ENCODE measurements at places on chromosomes 13 and 19.

DNA sequence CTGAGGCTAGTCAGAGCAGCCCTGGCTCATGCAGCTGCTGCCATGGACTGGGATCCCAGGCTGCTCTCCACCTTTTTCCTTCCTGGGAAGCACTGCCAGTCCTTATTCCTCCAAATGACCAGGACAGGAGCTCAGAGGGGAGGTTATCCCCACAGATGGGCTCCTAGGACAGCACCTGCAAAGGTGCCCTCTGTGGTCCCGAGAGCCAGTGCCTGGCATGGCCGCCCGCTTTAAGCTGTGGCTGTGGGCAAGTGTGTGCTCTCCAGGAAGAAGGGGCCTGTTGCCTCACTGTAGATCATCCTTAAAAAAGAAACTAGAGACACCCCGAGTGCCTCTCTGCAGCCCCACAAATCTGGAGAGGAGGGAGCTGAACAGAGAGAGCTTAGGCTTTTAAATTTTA is 83.6 kb downstream of the C1QTNF9 start:
- no peak overlapping the region for H3K27ac ChIP-seq
- no peaks in the 10 kb centered on the region for H3K4me1 ChIP-seq
- no peak overlapping the region for H3K4me3 ChIP-seq
- H3K27me3 ChIP-seq = no peaks in the 10 kb centered on the region
- H3K36me3 ChIP-seq = no peaks in the 10 kb centered on the region

DNA sequence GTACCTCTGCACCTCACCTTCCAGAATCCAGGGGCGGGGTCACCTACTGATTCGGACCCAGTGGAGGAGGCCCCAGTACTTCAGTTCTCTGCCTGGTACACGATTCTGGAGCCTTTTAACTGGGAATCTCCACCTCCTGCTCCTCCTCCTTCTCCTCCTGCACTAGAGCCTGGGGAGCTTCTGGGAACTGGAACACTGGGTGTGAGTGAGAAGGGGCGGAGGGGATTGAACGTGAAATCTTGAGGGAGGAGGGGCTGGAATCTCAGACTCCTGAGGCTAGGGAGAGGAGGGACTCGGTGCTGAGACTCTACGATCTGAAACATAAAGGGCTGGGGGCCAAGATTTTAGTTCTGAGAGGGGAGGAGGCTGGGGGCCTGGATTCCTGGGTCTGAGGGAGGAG is at the start of gene KLK8:
Gene KLK8, minus strand, starts transcription at position 90 of the 400 bp plus-strand sequence. CDS start 437 bp downstream, outside the sequence.
- H3K36me3 ChIP-seq = no peaks in the 10 kb centered on the region
- H3K4me3 ChIP-seq = peak within 1 kb of the TSS; percentile 35
- peaks cover 21% of the 10 kb centered on the region for H3K4me1 ChIP-seq
- H3K27me3 ChIP-seq = peaks cover 50% of the 10 kb centered on the region
- DNase-seq = no peak

GRCh38 chr13:55245005-55245644 is 1895.6 kb upstream of the PRR20A start:
- no peak overlapping the region for H3K27ac ChIP-seq
- H3K27me3 ChIP-seq = no peaks in the 10 kb centered on the region
- DNase-seq = no peak
- no peaks in the 10 kb centered on the region for H3K36me3 ChIP-seq
- H3K4me1 ChIP-seq = no peaks in the 10 kb centered on the region
- no peak overlapping the region for H3K4me3 ChIP-seq

DNA sequence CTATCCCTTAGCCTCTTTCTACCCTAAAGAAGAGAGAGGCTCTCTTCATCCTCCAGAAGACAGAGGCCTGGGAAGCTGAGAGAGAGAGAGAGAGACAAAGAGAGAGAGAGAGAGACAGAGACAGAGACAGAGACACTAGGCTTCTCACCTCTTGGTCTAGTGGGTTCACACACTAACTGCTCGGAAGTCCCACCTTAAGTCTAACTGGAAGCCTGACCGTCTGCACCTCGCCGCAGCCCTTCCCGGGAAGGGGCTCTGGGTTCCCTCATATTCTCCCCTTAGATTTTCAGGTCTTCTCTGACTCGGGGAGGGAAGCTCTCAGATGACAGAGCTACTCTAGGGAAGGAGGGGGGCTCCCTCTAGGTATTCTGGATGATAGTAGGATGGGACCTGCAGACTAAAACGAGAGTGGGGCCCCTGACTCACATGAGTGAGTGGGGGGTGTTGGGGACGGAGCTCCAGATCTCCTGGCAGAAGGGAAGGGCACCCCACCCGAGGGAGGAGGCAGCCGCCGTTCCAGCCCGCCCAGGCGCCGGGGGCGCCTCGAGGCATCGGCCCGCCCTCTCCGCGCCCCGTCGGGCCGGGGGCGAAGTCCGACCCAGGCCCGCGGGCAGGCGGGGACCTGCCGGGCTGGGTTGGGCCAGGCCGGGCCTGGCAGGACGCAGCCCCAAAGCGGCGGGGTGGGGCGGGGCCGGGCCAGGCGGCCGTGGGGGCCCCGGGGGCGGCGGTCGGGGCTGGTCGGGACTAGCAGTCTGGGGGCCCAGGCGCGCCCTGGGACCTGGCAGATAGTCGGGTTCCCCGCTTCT is 2.0 kb upstream of the JUNB start:
- peak overlapping the region; percentile 97 for H3K27ac ChIP-seq
- no peaks in the 10 kb centered on the region for H3K27me3 ChIP-seq
- DNase-seq = peak; percentile 79
- H3K36me3 ChIP-seq = no peaks in the 10 kb centered on the region
- H3K4me3 ChIP-seq = peak overlapping the region; percentile 88

DNA sequence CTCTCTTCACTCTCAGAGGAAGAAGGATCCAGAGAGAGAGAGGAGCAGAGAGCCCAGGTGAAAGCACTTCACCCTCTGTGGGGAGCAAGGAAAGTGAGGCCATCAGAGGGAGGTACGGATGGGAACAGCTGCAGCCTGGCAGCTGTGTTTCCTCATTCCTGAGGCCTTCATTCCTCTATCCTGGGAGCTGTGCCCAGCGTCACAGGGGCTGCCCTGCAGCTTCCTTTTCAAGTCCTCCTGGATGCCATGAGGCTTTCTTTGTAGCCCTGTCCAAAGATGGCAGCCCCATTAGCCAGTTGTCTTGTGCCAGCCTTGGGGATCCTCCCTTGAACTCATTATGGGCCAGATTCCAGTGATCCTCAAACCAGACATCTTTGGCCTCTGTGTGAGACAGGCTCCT is 76.8 kb upstream of the PCDH8 start:
- H3K27ac ChIP-seq = no peak overlapping the region
- H3K27me3 ChIP-seq = no peaks in the 10 kb centered on the region
- H3K36me3 ChIP-seq = no peaks in the 10 kb centered on the region
- H3K4me1 ChIP-seq = peaks cover 27% of the 10 kb centered on the region
- no peak overlapping the region for H3K4me3 ChIP-seq

- peaks cover 98% of the 10 kb centered on the region for H3K27me3 ChIP-seq
- H3K36me3 ChIP-seq = peaks cover 6% of the 10 kb centered on the region
- peaks cover 32% of the 10 kb centered on the region for H3K4me1 ChIP-seq
These were observed 666 bp downstream of the MEIS3 start for GRCh38 chr19:47418692-47419029.

DNA sequence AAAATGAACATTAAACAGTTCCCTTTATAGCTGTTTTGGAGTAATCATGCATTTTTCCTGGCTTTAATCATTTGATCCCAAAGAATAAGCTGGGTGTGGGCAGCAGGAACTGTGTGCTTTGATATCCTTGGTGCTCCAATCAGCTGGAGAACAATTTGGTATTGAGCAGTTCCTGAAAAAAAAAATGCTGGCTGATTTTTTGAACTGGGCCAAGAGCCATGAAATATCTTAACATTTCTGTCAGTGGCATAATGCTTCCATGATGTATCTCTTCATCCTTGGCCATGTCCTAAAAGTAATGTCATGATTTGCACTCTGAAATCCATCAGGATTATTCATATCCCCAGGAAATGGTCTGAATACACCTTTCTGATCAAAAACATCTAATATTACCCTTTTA is 134.7 kb downstream of the LHFPL6 start:
- H3K27ac ChIP-seq = no peak overlapping the region
- no peak for DNase-seq
- H3K27me3 ChIP-seq = no peaks in the 10 kb centered on the region
- H3K4me1 ChIP-seq = no peaks in the 10 kb centered on the region
- H3K4me3 ChIP-seq = no peak overlapping the region
- no peaks in the 10 kb centered on the region for H3K36me3 ChIP-seq

DNA sequence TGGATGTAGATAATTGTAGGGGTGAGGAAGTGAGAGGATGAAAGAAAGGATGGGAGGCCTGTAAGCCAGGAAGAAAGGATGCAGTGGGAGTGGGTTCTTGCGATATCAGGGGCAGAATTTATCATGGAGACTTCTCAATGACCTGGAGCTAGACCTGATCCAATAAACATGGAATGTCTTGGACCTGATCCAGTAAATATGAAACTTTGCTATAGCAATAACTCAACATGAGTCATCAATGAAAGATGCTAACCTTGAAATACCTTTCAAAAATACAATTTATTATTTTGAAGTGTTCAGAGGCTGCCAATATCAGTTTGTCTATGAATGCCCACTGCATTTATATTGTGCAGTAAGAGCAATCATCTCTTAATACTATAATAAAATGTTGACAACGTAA is 279.5 kb downstream of the POU4F1 start:
- H3K4me3 ChIP-seq = no peak overlapping the region
- H3K4me1 ChIP-seq = no peaks in the 10 kb centered on the region
- H3K27ac ChIP-seq = no peak overlapping the region
- H3K36me3 ChIP-seq = no peaks in the 10 kb centered on the region

DNA sequence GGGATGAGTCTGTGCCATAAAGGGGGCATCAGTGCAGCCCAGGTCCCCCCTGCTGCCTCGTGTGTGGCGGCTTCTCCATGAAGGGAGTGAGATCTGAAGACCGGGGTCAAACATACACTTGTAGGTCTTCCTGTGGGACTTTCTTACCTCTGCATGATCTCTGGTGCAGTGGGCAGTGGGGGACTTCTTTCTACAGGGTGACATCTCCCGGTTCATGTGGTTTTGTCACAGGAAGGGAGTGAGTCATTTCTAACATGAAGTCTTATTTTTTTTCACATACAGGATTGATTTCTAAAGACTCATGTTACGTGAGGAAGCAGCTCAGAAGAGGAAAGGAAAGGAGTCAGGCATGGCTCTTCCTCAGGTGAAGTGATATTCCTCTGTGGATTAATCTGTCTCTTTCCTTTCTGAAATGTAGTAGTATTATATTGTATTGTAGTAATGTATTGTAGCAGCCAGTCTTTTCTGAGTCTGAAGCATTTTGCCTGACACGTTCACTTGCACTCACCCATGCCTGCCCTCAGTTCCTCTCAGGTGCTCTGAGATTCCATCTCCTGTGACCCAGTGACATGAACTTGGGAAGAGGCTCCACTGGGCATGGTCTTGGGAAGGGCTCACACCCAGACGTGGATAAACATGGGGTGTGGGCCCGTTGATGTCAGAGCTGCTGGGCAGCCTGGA is 15.7 kb downstream of the ZNF808 start:
- peaks cover 59% of the 10 kb centered on the region for H3K36me3 ChIP-seq
- H3K4me1 ChIP-seq = no peaks in the 10 kb centered on the region
- H3K4me3 ChIP-seq = no peak overlapping the region
- H3K27ac ChIP-seq = no peak overlapping the region
- no peaks in the 10 kb centered on the region for H3K27me3 ChIP-seq

- no peak overlapping the region for H3K27ac ChIP-seq
- no peaks in the 10 kb centered on the region for H3K27me3 ChIP-seq
- peaks cover 25% of the 10 kb centered on the region for H3K36me3 ChIP-seq
- H3K4me3 ChIP-seq = no peak overlapping the region
- H3K4me1 ChIP-seq = no peaks in the 10 kb centered on the region
These were observed 64.8 kb upstream of the GPR183 start for GRCh38 chr13:99371956-99372355.

GRCh38 chr13:98142380-98143156 is at the start of gene FARP1:
Gene FARP1 (plus strand): TSS chr13:98143094. CDS start chr13:98213243, 70,149 bp downstream.
- DNase-seq = peak; percentile 80
- H3K4me3 ChIP-seq = peak within 1 kb of the TSS; percentile 95
- no peaks in the 10 kb centered on the region for H3K36me3 ChIP-seq
- peaks cover 27% of the 10 kb centered on the region for H3K4me1 ChIP-seq

- DNase-seq = no peak
- H3K27me3 ChIP-seq = no peaks in the 10 kb centered on the region
- H3K4me1 ChIP-seq = no peaks in the 10 kb centered on the region
- no peaks in the 10 kb centered on the region for H3K36me3 ChIP-seq
- no peak overlapping the region for H3K27ac ChIP-seq
- no peak overlapping the region for H3K4me3 ChIP-seq
These were observed 214.2 kb downstream of the LACC1 start for GRCh38 chr13:44093607-44094564.

DNA sequence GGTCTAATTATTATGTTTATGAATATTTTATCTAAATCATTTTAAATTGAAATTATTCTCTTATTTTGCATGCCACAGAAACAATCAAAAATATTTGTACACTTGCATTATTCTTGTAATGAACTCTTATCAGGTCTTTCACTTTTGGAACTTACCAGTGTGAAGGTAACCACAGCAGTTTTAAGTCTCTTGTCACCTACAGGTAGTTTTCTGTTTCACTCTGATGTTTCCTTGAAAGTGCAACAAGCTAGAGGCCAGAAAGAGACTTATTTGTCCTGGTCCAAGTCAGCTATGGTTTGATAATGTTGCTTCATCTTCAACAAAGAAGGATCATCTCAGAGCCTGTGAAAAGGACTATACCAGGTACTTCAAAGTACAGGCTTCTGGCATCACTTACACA is 133.4 kb upstream of the NBEA start:
- no peaks in the 10 kb centered on the region for H3K27me3 ChIP-seq
- no peak overlapping the region for H3K4me3 ChIP-seq
- H3K4me1 ChIP-seq = no peaks in the 10 kb centered on the region
- H3K36me3 ChIP-seq = no peaks in the 10 kb centered on the region

DNA sequence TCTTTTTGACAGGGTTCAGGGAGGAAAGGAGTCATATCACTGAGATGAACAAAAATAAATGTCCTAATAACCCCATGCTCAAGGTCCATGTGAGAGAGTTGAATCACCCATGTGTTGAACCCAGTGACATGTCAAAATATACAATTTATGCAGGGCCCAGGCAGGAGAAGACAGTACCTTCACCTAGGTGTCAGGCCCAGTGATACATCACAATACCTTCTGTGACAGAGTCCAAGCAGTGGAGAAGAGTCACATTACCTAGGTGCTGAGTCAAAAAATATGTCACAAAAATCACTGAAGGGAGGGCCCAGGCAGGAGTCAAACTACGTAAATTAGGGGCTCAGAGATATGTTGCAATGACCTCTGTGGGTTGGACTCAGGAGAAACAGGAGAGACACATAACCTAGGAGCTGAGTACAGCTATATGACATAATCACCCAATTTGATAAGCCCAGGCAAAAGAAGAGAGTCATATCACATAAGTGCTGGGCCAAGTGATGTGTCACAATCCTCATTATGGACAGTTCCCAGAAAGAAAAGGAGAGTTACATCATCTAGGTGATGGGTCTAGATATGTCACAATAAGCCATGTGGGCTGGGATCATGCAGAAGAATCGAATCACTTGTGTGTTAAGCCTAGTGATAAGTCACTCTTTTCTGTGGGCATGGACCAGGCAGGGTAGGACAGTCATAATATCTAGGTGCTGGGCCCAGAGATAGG is 13.8 kb upstream of the ZNF724 start:
- H3K27me3 ChIP-seq = no peaks in the 10 kb centered on the region
- no peak overlapping the region for H3K27ac ChIP-seq
- no peak overlapping the region for H3K4me3 ChIP-seq
- H3K4me1 ChIP-seq = no peaks in the 10 kb centered on the region
- DNase-seq = no peak

GRCh38 chr19:4559569-4559968 is at the start of gene SEMA6B:
Gene SEMA6B (minus strand): TSS chr19:4559684. CDS start chr19:4558457, 1,227 bp downstream.
- no peaks in the 10 kb centered on the region for H3K27me3 ChIP-seq
- H3K4me3 ChIP-seq = peak within 1 kb of the TSS; percentile 31
- H3K36me3 ChIP-seq = no peaks in the 10 kb centered on the region
- peak within 1 kb of the TSS; percentile 31 for H3K27ac ChIP-seq
- DNase-seq = peak; percentile 71

GRCh38 chr13:48131533-48131932 is 36.6 kb upstream of the MED4 start:
- H3K36me3 ChIP-seq = no peaks in the 10 kb centered on the region
- no peak overlapping the region for H3K27ac ChIP-seq
- DNase-seq = no peak
- H3K4me1 ChIP-seq = peaks cover 17% of the 10 kb centered on the region
- no peaks in the 10 kb centered on the region for H3K27me3 ChIP-seq
- H3K4me3 ChIP-seq = no peak overlapping the region
